ENCODE measurements at places on chromosomes 7 and 10. TPM values are rescaled to one million over a fixed set of nuclear protein-coding genes. Genes with fewer than 3 reads are reported as not detected.

HOXA5 gene
- 4.2 TPM for total RNA-seq

SPDYE11 gene
- not detected for total RNA-seq

TRIM50 gene
- total RNA-seq: not detected

GPR15LG gene
- not detected for total RNA-seq

TMEM196 gene
- not detected for total RNA-seq
